ENCODE measurements at places on chromosomes 2 and 18.

DNA sequence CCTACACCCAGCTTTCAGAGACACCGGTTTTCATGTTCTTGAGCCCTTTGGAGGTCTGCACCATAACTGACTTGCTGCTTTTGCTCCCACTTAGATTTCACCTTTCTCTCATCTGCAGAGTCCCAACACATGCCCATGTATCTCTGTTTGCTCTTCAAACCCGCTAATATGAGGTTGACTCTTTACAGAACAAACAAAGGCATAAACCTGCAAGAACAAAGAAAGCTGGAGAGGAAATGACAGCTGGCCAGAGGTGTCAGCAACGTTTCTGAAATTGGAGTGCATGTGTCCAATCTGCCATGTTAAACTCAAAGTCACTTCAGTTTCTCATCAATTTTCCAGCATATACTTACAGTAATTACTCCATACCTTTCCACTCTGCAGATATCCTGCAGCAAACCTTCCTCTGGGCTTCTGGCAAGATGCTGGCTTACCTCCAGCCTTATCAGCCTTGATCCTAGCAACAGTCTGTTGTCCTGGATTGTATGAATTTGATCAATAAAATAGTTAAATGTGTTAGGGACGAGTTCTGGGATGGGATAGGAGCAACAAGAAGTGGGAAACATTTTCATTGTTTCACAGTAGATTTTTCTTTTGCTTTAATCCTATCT, 157.4 kb downstream of the FHOD3 start:
- DNase-seq = peak; percentile 59

- DNase-seq = peak; percentile 21
Observed at GRCh38 chr2:218292048-218293014, at the start of gene TMBIM1. Gene TMBIM1 (minus strand): TSS chr2:218292503. CDS start chr2:218282141, 10,362 bp downstream.

DNA sequence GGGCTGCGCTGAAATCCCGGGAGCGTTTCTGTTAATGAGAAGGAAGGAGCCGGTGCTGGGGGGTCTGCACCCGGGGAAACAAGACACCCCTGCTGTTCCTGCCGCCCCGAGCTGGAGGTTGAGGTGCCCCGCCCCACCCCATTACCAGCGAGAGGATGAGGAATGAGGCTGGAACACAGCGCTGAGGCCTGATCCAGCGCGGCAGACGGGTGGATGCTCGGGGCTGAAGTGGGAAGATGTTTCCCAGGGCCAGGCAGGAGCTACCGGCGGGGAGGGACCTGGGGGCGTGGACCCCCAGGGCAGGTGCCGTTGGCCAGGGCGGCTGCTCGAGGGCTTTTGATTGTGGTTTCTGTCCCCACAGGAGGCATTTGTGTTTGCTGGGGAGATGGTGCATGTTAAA, 134.3 kb upstream of the CTDP1 start:
- no peak for DNase-seq

GRCh38 chr18:41436772-41437171, 518.3 kb upstream of the PIK3C3 start:
- DNase-seq = no peak

DNA sequence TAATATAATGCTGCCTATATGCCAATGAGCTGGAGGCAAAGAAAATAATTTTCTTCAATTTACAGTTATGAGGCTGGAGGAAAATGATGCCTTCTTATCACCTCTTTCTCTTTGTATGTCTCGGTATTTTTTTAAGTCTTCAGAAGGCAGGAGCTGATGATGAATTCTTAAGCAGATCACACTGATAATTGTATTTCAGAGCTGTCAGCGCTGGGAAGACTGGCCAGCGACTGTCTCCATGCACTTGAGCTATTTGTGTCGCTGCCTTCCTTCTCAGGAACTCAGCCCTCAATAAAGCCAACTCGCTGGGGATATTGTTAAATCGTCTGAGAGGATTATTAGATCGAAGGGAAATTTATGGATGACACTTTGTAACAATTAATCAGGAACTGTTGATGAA, 40.3 kb downstream of the PTGR3 start:
- DNase-seq = no peak

- no peak for DNase-seq
Observed at GRCh38 chr2:11750422-11750821, 4.0 kb downstream of the LPIN1 start.

DNA sequence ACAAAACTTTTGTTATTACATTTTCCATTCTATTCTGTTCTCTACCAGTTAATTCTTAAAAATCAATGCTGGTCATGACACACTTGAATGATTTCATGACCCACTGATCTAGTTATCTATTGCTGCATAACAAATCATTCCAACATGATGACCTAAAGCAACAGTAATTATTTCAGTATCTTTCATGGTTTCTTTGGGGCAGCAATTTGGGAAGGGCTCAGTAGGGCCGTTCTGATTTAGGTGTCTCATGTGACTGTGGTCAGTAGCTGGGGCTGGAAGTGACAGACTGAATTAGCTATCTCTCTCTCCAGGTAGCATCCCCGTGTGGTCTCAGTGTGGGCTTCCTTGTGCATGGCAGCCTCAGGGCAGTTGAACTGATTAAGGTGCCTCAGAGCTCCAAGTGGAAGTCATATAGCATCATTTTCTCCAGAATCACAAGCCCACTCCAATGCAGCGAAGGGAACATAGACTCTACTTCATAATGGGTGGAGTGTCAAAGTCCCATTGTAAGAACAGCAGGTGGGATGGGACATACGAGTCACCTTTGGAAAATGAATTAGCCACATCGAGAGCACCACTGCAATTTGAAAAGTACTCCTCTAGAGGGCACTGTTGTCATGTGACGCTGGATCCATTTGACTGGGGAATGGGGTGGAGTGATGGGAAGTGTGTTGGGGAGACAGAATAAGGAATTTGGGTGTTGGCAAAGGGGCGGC, 39.1 kb upstream of the FAM136A start:
- DNase-seq = peak; percentile 42

DNA sequence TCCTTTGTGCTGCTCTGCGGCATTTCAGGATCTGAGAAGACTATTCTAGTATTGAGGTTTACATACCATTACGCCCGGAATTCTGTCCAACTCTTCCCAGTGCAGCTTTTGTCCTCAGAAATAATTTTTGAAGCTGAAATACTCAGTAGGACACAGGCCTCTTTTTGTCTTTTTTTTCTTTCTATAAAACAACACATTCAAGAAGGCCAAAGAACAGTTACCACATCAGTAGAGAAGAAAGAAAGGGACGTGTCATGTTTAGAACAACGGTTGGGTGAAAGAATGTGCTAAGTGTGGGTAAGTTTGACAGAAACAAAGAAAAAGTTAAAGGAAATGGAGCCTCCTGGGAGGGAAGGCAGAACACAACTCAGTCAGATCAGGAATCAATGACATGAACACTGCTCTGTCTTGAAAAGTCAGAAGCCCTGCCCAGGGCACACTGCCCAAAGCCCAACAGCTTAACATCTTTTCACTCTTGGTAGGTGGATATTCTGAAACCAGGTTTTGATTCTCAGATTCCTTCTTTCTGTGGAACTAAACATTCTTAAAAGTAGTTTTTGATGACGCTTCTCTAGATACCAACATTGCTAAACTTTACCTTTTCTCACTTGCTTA, 198.6 kb upstream of the CWC22 start:
- DNase-seq = no peak

DNA sequence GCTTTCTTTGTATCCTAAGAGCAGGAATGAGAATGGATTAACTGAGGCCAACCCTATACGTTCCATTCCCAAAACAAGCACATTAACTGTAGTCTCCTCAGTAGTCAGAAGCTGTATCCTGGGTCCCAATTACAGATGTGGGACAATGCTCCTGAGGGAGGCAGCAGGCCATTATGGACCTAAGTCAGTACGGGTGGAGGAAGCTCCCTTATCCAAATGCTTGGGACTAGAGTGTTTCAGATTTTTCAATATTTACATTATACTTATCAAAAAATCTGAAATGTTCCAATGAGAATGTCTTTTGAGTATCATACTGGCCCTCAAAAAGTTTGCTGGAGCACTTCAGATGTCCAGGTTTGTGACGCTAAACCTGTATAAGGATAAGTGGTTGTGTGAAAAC, 90.1 kb downstream of the PRELID3A start:
- no peak for DNase-seq

DNA sequence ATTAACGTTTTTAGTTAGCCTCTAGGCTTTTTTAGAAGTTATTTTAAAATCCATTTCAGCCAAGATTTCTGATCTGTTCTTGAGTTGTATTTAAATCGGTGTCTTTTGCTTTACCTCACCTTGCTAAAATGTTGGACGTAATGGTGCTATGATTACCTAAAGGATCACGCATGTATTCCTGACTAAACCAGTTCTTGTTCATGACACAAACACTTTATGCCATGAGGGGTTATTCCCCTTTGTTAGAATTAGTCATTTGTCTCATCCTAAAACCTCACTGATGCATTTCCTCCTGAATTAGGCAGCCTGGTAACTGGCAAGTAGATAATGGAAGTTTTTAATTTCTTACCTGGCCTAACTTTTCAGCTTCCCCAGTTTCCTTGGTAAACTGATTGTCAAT, 185.4 kb upstream of the TANK start:
- no peak for DNase-seq

GRCh38 chr18:51154431-51155063, 42.9 kb downstream of the MEX3C start:
- DNase-seq = no peak

GRCh38 chr18:78069784-78070664, 820.4 kb downstream of the GALR1 start:
- peak; percentile 46 for DNase-seq

DNA sequence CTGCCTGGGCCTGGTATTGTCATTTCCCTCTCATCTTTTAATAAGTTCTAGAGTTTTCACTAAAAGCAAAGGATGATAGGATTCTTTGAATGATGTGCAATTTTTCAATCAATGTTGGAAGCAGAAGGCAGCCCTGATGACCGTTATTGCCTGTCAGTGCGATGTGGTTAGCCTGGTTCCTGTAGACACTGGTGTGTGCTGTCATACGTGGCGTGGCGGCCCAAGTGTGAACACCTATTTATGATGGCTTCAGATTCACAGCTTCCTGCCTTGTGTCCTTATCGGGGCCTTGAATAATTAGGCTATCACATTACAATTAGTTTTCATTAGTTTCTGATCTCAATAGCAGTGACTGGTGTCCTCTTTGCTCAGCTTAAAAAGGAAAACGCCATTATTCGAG, 218.5 kb downstream of the TPGS2 start:
- DNase-seq = no peak

DNA sequence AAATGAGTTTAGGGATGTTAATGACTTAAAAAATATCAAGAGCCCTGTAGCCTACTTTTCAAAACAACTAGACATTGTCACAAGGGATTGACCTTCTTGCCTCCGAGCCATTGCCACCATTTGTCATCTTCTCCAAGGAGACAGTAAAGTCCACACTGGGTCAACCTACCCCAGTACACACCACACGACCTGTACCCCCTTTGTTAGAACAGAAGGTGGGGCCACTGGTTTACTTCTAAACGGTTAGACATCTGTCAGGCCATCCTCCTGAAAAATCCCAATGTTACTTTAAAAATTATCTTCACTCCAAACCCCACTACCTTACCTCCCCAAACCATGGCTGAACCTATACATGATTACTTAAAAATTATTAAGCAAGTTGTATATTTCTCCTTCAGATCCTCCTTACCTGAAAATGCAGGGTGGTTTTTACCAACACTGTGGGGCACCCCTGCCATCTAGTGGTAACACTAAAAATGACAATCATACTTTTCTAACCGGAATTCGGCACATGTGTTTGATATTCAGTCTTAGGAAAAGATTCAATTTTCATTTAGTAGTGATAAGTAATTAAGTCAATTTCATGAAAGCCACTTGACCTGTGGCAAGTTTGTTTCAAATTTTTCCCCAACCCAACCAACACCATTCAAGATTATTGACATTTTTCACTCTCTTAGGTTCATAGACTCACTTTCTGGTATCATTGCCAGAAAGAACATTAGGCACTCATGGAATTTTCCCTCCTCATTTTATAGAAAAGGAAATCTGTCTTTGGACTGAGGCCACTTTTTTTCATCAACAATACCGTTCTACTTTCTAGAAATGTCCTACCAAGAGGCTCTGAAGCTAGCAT, 265.3 kb upstream of the PKDCC start:
- peak; percentile 57 for DNase-seq

DNA sequence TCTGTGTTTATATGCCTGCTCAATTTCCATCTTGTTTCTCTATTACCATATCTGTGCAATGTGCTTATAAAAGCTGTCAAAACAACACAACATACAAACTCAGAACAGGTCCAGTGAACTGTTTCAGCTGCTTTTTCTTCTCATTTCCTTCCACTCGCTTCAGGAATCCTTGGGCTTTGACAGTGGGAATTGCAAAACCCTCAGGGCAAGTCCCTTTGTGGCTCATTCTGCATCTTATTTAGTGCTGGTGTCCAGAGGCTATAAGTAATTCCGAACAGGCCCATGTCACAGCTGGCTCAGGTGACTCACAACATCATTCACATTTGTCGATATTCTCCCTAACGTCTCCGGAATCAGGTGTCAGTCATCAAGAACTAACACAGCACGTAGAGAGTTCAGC, 309.9 kb upstream of the ZNF521 start:
- DNase-seq = no peak

DNA sequence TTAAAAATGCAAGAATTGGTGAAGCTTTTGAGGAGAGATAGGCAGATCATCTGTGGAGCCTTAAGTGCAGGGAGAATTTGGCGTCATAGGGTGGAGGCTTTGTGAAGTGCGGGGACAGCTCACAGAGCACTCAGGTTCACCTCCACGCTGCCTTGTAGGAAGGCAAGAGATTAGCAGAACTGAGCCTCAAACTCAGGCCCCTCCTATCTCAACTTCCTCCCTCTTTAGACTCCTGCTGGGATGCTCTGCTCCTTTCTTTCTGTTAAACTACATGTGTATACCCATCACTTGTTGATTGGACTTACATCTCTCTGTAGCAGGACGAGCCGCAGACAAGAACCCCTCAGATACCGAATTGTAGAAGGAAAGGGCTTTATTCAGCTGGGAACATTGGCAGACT, 422.2 kb downstream of the SETBP1 start:
- no peak for DNase-seq

DNA sequence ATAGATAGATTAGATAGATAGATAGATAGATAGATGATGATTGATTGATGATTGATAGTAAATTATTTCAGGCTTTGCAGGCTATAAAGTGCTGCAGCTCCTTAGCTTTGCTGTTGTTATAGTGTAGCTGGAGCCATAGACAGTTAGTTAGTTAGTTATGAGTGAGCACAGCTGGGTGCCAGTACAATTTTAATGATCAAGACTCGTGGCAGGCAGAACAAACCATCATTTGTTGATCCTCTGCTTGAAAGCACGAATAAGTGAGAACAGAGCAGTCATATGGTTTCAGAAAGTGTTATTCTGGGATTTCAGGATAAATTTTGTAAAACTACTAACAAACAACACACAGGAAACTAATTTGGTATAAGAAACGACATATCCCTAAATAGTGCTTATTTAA, 53.9 kb downstream of the THOC1 start:
- DNase-seq = no peak
